ENCODE measurements at places on chromosomes 13 and 19.

DNA sequence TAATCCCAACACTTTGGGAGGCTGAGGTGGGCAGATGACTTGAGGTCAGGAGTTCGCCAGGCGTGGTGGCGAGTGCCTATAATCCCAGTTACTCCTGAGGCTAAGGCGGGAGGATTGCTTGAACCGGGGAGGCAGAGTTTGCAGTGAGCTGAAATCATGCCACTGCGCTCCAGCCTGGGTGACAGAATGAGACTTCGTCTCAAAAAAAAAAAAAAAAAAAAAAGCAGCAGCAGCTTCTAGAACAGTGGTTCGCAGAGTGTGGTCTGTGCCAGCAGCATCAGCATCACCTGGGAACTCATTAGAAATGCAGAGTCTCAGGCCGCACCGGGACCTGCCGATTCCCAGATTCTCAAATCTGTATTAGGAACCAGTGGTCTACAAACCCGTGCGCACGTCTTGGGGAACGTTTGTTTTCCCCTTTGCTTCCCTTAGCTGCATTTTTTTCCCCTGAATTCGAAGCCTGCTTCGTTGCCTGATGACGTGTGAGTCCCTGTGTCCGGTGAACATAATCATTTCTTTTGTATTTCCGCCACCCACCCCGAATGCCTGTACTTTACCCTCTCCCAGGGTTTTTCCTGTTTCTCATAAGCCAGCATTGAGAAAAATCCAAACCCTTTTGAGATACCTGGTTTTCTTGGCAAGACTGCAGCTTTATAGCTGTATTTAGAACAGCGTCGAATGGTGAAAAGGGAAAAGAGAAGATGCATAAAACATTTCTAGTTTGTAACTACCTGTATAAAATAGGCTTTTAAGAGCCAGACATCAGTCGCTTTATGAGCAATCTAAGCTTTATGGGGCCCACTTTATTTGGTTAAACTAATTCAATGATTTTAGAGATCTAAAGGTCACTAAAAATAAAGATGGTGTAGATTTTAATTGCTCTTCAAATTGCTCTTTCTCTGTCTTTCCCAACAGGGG is 49.8 kb downstream of the BICRA start:
- DNase-seq = no peak

- no peak for DNase-seq
Observed at GRCh38 chr13:38687246-38688229, 661 bp downstream of the FREM2 start.

GRCh38 chr19:29795461-29796172 is 16.2 kb upstream of the CCNE1 start:
- no peak for DNase-seq

DNA sequence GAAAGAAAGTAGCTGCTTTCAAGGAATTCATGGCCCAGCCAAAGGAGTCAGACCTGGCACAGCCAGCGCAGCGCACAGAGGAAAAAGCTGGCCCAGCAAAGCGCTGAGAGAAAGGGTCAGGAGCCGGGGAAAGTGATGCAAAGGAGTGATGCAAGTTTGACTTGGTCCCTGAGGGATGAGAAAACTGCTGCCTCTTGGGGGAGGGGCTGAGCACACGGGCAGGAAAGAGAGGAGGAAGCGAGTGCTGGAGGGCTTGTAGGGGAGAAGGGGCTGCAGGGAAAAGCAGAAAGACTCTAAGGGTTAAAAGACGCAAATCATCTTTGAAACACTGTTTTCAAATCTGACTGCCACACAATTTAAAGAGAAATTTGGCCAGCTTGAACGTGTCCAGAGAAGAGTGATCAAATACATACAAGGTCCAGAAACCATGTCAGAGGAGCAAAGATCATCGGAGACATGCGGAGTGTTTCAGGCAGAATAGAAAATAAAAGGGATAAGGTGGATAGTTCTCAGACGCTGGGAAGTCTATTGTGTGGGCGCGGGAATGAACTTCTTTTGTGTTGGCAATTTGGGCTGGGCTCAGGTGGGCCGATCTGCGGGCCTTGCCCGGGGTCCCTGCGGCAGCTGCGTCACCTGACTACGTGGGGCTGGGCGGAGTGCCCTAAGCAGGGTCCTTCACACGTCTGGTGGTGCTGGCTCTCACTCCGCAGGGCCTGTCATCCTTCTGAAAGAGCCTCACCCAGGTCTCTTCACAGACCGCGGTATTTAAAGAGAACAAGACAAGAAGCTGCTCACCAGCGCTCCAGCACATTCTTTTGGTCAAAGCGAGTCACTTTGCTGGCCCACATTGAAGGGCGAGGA is 18.1 kb downstream of the N4BP2L1 start:
- DNase-seq = no peak

DNA sequence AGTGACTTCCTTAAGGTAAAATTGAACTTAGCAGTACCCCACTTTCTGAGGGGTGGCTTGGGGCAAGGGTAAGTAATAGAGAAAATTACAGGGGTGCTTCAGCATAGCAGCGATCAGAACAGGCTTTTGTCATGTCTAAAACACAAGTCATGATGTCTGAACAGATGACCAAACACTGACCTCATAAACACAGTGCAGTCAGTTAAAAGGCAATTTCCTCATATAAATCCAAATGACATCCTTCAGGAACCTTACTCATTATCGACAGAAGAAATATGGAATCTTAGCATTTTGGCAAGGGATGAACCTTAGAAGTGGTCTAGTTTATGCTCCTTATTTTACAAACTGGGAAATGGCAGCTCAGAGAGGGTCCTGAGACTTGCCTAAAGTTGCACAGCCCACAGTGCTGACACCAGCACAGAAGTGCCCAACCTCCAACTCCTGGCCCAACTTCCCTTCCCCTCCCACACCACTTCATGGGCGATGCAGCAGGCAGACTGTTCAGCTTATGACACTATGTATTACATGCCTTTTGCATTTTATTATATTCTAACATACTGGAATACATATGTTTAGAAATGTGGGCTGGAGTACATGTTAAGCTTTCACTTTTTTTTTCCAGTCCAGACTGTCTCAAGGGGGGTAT is 3.6 kb downstream of the GJA3 start:
- no peak for DNase-seq

GRCh38 chr13:41552031-41552430 is 94.7 kb downstream of the RGCC start:
- DNase-seq = no peak

- peak; percentile 25 for DNase-seq
Observed at GRCh38 chr13:74210693-74211393, 76.6 kb upstream of the KLF12 start.

GRCh38 chr19:50817941-50818858 is 5.4 kb downstream of the KLK1 start:
- DNase-seq = peak; percentile 23

- no peak for DNase-seq
Observed at GRCh38 chr13:47437406-47437805, 540.6 kb upstream of the HTR2A start.

GRCh38 chr13:82912564-82912963 is 969.7 kb downstream of the SLITRK1 start:
- DNase-seq = no peak

DNA sequence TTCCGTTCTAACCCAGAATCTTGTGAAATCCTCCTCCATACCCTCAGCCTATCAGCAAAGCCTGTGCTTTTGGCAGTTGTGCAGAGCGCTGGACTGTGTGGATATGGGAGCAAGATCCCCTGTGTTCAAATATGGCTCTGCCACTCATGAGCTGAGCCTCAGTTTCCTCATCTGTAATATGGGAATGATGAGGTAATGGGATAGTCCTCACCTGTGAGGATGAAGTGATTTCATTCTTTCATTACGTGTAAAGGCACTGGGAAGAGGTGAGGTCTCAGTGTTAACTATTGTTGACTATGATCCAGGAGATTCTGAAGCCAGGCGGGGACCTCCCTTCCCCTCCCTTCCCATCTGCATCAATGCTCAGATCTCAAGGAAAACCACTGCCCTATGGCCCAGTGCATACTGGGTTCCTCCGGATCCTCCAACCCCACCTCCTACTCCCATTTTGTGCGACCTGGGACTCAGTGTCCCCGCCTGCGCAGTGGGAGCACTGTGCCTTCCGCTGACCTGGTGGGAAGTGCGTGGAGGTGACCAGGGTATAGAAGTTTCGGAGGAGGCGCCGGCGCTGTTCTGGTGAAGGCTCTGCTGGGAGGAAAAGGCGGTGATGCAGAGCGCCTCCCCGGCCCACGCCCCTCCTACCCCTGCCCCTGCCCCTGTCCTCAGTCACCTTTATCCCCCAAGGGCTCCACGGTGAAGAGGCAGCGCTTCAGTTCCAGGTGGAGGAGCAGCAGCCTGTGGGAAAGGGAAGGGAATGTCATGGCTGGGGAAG is 5.0 kb downstream of the FUZ start:
- no peak for DNase-seq

GRCh38 chr13:80256352-80256932 is 84.5 kb downstream of the SPRY2 start:
- no peak for DNase-seq

DNA sequence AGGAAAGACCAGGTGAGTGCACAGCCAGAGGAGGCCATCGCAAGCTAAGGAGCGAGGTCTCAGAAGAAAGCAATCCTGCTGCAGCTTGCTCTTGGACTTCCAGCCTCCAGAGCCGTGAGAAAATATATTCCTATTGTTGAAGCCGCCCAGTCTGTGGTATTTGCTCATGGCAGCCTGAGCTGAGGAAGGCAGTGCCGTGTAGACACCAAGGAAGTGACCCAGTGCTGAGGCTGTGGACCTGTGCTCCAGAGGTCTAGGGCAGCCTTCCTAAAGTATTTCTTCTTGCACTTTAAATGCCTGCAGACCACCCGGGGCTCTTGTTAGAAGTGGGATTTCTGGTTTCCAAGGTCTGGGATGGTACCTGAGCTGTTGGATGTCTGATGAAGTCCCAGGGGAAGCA is 158.5 kb upstream of the KL start:
- DNase-seq = no peak

DNA sequence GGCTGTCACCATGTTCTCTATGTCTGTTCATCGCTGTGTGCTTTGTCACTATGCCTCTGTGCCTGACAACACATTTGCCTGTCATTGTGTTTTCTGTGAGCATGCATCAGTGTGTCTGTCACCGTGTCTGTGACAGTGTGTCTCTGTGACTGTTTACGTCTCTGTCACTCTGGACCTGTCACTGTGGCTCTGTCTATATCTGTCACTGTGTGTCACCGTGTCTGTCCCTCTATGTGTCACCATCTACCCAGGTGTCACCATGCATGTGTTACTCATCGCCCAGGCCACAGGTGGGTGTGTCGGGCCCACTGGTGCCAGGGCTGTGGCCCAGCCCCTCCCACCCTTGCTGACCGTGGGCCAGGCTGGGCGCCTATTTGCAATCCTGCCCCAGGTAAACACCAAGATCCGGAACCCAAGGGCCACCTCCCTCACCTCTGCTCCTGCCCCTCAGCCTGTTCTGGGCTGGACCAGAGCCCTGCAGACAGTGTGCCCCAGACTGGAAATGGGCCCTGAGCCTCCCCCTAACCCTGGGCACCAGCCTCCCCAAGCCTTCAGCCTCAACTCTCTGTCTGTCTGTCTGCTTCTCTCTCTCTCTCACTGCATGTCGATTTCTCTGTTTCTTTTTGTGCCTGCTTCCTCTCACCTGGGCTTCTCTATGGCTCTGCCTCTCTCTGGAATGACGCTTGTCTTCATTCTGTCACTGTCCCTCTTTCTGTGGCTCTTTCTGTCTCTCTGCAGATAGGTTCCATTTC is 7.7 kb downstream of the IRF2BP1 start:
- DNase-seq = no peak

DNA sequence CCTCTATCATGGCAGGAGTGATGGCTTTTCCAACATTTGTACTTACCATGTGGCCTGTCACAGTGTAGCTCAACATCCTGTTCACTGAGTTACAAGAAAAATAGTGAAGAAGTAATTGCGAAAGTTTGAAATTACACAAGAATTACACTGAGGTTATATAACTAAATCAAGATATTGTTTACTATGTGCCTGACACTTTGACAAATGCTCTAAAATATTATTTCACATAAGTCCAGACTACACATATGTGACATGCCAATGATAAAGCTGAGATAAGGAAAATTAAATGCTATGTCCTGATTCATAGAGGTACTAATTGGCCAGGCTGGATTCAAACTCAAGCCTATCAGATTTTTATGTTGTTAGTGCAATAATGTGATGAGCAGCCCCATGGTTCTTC is 451.7 kb downstream of the PCDH9 start:
- DNase-seq = no peak
